Renal cortical epithelial cell (primary cell): ENCODE measurements at places on chromosomes 16 and 17.
A peak's percentile ranks its signal among the peaks of the same experiment; 100 is the strongest.

DNA sequence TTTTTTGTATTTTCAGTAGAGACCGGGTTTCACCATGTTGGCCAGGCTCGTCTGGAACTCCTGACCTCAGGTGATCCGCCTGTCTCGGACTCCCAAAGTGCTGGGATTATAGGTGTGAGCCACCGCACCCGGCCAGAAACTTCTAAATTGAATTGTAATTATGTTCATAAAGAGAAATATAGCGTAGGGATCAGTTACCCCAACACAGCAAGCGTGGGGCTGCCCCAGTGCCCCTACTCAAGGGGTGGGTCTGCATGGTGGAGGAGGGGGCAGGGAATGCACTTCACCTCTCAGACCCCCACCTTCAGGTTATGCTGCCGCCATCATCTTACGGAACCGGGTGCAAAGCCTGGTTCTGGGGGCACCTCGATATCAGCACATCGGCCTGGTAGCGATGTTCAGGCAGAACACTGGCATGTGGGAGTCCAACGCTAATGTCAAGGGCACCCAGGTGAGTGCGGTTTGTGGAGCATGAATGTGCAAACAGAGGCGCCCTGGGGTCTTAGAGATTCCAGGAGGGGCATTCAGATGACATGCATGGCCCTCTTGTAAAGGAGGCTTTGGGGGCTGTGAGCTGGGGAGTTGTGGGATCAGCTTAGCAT, 18.0 kb downstream of the ITGAM start:
- DNase-seq: no peak

GRCh38 chr17:50062293-50063243, 6.7 kb downstream of the ITGA3 start:
- DNase-seq: peak; percentile 99

- no peak for DNase-seq
These were observed 19.1 kb downstream of the ZPBP2 start for GRCh38 chr17:39887078-39887477.

DNA sequence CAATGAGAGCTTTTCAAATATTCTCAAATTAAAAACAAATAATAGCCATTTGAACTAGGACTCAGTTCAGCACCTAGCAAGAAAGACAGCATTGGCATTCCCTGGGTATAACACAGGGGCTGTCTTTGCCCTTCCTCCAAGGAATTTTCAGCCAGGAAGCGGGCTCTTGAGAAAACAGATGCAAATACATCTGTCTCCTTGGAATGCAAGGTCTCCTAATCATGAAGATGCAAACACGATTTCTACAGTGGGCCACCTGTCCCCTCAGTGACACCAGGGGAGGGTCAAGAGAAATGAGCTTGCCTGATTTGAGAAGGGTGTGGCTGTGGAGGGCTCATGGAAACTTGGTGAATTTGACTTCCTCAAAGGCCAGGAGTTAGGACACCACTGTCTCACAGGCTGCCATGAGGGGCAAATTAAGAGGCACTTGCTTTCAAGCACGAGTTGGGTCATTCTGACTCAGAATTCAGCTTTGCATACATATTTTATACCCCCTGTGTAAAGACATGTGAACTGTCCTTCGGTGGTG, 24.5 kb upstream of the SUPT4H1 start:
- DNase-seq: no peak

GRCh38 chr16:27746076-27746855, 196.3 kb downstream of the KATNIP start:
- no peak for DNase-seq

DNA sequence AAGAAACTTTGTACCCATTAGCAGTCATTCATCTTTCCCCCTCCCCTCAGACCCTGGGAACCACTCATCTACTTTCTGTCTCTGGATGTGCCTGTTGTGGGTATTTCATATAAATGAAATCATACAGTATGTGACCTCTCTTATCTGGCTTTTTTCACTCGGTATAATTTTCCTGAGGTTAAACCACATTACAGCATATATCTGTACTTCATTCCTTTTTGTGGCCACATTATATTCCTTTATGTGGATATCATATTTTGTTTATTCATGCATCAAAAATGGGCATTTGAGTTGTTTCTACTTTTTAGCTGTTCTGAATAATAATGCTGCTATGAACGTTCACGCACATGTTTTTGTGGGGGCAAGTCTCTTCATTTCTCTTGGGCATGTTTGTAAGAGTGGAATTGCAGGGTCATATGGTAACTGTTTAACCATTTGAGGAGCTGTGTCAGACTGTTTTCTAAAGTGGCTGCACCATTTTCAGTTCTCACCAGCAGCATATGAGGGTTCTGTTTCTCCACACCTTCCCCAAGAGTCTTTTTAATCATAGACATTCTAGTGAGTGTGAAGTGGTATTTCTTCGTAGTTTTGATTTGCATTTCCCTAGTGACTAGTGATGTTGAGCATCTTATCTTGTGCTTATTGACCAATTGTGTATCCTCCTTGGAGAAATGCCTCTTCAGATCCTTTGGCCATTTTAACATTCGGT, 3.8 kb downstream of the SNX29 start:
- no peak for DNase-seq

- DNase-seq: no peak
These were observed 23.6 kb upstream of the SMURF2 start for GRCh38 chr17:64685705-64686104.

GRCh38 chr16:11740567-11740966, 2.1 kb downstream of the TXNDC11 start:
- DNase-seq: no peak

- no peak for DNase-seq
These were observed 221.4 kb downstream of the MSI2 start for GRCh38 chr17:57477522-57478362.

GRCh38 chr17:72926171-72926570, 166.3 kb downstream of the SLC39A11 start:
- peak; percentile 33 for DNase-seq

DNA sequence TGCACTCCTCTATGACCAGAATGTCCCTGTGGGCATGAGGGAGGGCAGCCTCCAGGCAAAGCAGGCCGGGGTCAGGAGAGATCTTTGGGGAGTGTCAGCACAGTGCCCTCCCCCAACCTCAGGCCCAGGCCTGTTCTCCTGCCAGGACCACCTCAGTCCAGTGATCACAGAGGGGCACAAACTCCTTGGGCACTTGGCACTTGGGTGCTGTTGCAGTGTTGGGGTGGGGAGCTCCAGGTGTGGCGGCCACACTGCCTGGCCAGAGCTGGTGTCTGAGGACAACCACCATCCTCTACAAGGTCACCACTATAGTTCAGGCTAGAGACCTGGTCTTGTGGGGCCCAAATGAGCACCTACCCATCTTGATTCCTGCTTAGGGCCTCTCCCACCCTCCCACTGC, 37.2 kb downstream of the SMPD3 start:
- DNase-seq: no peak

DNA sequence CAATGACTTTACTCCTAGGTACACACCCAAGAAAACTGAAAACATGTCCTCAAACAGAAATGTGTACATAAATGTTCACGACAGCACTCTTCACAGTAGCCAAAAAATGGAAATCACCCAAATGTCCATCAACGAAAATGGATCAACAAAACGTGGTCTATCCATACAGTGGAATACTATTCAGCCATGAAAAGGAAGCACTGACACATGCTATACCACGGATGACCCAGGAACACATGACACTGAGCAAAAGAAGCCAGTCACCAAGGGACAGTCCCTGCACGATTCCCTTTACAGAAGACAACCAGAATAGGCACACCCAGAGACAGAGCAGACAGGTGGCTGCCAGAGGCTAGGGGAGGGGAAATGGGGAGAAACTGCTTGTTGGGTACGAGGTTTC, 11.3 kb downstream of the ZNF500 start:
- DNase-seq: no peak

GRCh38 chr17:67035131-67036083, 8.9 kb upstream of the CACNG1 start:
- DNase-seq: no peak

- peak; percentile 48 for DNase-seq
These were observed 3.3 kb downstream of the RARA start for GRCh38 chr17:40312131-40312731.

- DNase-seq: peak; percentile 73
These were observed 121.1 kb downstream of the SPACA3 start for GRCh38 chr17:33112763-33113162.

- DNase-seq: no peak
These were observed 204.8 kb upstream of the SALL1 start for GRCh38 chr16:51355875-51356274.

- no peak for DNase-seq
These were observed 585 bp downstream of the MT2A start for GRCh38 chr16:56608876-56609462.

DNA sequence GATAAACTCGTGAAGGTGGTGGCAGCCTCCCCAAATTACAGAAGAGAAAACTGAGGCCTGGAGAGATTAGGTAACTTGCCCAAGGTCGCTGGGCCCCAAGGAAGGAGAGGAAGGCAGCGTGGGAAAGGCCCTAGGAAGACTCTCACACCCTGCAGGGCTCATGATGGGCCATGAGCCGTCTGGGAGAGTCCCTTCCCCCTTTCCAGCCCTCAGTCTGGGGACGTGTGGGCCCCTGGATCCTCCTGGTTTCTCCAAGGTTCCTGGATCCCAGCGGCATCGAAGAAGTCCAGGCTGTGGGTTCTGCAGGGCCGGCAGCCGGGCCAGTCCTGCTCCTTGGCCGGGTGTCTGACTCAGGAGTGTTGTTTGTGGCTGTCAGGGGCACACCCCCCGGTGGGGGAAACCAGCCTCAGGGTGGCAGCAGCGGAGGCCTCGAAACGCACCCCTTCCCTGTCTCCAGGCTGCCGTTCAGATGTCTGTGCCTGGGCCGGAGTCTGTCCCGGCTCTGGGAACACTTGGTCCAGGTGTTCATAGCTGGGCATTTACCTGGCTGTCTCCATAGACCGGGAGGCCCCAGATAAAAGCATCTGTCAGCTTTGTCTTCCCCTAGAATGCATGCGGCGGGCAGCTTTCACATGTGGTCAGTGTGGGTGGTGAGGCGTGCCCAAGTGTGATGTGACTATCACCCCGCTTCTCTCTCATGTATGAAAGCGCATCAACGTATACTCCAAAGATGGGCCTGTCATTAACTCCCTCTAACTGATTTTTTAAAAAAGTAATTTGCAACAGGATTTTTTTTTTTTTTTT, 3.7 kb upstream of the RAP1GAP2 start:
- no peak for DNase-seq

- DNase-seq: no peak
These were observed 95.1 kb upstream of the CNTNAP4 start for GRCh38 chr16:76182041-76182635.

- DNase-seq: peak; percentile 19
These were observed 78.2 kb downstream of the NXN start for GRCh38 chr17:901191-901950.

DNA sequence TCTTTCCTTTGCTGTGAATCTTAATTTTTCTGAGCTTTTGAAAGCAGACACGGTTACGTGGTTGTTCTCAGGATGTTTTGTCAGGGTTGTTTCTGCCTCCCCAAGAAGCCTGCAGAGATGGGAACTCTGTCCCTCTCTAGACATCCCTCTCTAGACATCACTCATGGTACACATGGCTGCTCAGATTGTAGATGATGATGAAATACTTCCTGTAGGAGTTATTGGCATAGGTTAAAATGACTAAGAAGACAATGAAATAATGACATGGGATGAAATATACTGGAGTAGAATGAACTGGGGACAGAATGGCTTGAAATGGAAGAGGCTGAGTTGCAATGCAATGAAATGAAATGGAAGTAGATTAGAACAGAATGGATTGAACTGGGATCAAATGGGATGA, 253.4 kb downstream of the SHISA9 start:
- DNase-seq: peak; percentile 16

GRCh38 chr17:6435968-6436367, 1.0 kb upstream of the AIPL1 start:
- DNase-seq: peak; percentile 42

DNA sequence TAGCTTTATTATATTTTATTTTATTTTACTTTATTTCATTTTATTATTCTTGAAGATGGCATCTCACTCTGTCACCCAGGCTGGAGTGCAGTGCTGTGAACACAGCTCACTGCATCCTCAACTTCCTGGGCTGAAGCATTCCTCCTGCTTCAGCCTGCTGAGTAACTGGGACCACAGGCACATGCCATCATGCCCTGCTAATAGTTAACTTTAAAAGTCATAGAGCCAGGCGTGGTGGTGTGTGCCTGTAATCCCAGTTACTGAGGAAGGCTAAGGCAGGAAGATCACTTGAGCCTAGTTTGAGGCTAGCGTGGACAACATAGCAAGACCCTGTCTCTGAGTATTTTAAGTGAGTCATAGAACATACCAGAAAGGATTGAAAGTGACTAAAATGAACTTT, 38.7 kb downstream of the ESRP2 start:
- DNase-seq: peak; percentile 83

DNA sequence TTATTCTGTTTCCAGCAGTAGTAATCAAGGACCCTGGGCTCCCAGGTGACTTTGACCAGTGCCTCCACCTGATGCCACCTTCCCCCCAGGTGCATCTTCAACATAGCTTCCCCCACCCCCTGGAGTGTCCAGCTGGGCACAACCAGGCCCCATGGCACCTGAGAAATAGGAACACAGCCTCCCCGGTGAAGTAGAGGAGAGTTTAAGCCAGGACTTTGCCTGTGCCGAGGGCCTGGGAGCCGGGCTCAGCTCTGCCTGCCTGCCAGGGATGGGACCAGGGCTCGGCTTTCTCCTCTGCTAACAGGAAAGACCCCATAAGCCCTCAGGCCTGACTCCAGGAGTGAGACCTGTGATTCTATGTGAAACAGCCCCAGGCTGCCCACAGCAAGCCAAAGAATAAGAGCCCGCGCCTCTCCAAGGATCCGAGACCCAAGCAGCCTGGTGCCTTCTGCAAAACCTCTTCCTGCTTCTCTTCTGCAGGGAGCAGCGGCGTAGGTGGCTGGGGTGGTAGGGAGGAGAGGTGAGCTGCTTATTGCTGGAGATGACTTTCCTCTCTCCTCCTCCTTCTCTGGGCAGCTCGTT, 16.4 kb upstream of the RBFOX3 start:
- DNase-seq: no peak

DNA sequence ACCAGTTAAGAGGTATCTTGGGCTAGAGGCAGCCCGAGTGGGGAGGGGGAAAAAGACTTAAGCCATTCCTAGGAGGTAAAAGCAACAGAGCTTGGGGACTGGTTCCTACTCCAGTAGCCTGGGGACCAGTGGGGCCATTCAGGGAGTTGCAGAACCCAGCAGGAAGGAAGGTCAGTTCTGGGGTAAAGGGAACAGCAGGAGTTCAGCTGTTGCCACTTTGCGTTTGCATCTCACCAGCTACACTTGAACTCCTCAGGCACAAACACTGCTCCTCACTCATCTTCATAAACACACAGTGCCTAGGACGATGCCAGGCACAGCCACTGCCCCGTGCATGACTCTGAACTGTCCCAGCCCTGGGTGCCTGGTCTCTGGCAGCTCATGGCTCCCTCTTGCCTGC, 4.0 kb downstream of the HAP1 start:
- no peak for DNase-seq
